ENCODE measurements at places on chromosomes 2 and 18.

DNA sequence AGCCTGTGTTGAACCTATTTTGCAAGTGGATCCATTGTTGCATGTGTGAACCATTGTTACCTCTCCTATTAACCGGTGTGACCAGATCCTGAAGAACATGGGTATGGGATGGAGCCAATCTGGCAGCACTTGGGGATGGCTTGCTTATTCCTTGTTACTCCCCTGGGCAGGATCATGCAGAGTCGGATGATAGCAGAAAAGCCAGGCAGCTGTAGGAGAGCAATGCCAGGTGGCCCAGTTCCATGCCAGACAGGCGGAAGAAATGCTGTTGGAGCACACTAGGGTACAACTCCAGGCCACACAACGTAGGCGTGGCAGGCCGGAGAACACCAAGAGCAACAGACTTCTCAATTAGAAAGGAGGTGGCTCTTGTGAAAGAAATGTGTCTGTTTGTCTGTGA, 16.3 kb upstream of the MYO1B start:
- DNase-seq = no peak

- no peak for DNase-seq
Measured at GRCh38 chr2:204583773-204584172, 38.5 kb downstream of the PARD3B start.

DNA sequence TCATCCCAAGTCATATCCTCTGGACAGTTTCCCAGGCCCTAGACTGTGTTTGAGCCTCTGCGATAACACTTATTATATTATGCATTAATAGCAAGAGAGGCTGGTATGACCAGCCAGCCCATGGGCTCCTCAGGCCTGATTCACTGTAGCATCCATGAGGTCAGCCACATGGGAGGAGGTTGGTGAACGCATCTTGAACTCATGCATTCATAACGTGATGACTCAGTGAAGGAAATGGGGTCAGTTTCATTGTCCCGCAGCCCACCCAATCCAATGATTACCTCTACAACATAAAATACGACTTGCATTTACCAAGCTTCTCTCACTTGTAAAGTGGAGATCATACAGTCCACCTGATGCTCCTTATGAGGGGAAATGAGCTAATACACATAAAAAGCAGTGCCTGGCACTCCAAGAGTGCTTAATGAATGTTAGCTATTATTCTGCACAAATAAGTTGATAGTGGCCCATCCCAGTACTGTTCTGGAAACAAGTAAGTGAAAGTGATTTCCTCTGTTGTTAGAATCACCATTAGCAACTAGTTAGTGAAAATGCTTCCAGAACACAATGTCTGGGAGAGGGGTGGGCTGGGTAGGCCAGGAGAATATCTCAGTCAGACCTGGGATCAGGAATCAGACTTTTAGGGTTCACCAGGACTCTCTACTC, 46.1 kb upstream of the CELF4 start:
- DNase-seq = no peak

GRCh38 chr2:97732436-97733340, 19.3 kb downstream of the ZAP70 start:
- no peak for DNase-seq

GRCh38 chr2:29361231-29361630, 246.0 kb downstream of the CLIP4 start:
- DNase-seq = no peak

Measured in activated T-helper 1 cell treated with anti-CD3 and anti-CD28 coated beads, Interleukin-2, amount 50 U/mL, for 16 hours (primary cell).